ENCODE measurements at places on chromosomes 1 and 21.

- DNase-seq, result no peak
These were observed 30.6 kb upstream of the BMP8B start for GRCh38 chr1:39819091-39819812.

DNA sequence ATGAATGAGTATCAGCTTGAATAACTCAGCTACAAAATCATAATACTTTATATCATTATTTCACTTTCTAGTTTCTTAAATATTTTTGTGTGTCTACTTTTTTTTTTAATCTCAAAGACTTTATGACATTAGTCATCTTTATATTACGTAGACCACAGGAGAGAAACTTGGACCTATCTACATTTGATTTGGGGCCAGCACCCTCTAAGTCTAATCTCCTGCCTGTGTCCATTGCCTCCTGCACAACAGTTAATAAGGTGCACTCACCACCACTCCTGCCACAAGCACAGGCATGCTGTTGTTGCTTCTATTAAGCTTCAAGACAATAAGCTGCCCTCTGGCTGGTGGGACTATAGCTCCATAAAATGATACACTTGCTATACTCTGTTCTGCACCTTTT lies 70.4 kb downstream of the DIRAS3 start:
- DNase-seq, result no peak

DNA sequence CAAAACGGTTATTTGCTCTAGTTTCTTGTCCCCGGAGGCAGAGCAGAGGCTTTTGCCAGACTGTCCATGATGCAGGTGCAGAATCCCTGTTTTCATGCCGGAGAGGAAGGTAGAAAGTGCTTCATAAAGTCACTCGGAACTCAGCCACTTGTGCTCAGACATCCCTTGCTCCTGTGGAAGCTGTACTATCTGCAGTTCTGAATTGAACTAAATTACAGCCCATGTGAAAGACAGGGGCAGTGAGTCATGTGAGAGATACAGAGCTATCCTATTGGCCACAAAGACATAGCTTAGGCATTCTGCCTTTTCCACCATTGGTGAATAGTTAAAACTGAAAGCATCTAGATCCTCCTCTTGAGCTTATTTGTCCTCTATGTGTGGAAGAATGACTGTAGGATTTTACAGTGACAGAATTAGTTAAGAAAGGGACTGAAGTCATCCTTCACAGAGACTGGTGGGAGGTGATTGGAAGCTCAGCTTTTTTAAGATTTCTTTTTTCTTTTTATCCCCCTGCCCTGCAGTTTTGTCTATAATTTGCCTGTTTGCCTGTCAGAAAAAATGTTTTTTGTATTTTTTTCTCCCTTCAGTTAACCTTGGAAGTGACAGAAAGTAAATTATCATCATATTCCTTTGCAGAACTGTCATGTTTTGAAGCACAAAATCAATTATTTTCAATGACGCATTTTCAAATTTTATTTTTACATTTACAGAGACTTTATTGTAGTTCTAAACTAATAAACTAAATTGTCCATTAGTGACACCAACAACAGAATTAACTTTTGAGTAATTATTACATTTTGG lies 298.6 kb downstream of the PTPRC start:
- DNase-seq, result no peak

- DNase-seq, result no peak
These were observed 46.5 kb upstream of the GREM2 start for GRCh38 chr1:240658312-240658960.

DNA sequence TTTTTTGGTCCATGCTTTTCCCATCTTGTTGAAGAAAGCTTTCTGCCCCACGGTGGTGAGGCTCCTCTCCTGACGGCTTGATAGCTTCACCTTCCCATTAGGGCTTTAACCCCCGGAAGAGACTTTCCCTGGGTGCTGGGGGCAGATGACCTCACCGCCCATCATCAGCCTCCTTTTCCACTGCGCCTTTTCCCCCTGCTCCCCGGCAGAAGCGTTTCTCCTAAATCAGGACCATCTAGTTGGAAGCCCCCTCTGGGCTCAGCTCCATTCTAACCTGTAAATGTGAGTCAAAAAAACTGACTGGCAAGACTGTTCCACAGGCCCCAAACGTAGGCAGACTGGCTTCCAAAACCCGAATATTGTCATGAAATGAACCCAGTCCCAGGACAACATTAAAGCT lies 6.7 kb downstream of the POFUT2 start:
- DNase-seq, result no peak

DNA sequence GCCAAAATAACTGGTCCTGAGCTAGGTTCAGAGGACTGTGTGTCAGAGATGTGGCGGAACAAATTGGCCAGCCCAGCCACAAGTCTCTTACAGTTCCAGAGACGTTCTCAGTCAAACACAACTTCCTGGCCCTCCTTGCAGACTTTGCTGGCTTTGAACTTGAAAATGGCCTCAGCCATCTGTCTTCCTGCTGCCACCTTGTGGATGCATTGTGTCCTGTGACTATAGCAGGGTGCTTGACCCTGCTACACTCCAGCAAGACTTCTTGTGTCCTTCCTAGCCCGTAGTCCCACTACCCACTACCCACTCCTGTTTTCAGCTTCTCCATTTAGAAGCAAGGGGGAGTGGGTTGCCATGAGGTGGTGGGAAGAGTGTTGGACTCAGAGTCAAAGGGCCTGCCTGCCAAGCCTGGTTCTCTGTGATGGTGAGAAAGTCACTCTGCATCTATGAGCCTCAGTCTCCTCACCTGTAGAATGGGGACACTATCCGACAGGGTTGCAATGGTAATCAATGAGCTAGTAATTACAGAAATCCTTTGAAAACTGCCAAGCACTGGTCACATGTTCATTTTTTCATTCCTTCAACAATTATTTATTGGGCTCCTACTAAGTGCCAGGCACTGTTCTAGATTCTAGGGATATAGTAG lies 109.9 kb downstream of the IGSF21 start:
- DNase-seq, result no peak

GRCh38 chr1:237181743-237182317 lies 139.8 kb downstream of the RYR2 start:
- DNase-seq, result no peak

- DNase-seq, result no peak
These were observed 70.2 kb upstream of the FAM20B start for GRCh38 chr1:178955391-178955954.

DNA sequence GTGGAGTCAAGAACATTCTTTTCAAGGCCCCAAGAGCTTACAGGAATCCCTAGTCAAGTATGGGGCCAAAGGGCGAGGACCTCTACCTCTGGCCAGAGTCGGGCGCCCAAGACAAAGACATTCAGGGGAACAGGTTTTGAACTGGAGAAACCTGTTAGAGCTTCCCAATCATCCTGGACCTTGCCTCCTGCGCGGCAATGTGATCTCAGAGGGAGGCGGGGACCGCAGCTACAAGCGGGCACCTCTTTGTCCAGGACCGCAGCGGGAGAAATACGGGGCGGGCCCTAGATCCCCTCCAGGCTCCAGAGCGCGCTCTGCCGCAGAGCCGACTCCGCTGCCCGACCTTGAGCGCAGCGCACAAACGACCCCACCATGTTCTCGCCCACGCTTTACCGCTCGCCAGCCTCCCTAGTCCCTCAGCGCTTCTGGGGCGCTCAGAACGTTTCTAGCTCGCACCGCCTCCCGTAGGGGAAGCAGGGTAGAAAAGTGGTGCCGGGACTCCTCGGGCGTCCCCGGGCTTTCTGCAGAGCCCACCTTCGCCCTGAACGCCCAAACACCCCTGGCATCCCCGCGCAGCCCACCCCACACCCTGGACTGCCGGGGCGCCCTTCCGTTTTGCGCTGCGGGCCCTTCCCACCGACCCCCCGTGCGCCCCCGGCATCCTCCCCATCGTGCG lies 28.1 kb downstream of the RABIF start:
- no peak for DNase-seq

Measured in stimulated activated CD4-positive, alpha-beta T cell treated with anti-CD3 and anti-CD28 coated beads, Interleukin-1b, Interleukin-23, amount 100 ng/mL, for 1 hour (primary cell).